ENCODE measurements at places on chromosomes 4 and X.

- DNase-seq, result no peak
These were observed 215.0 kb downstream of the IL15 start for GRCh38 chr4:141851246-141851891.

DNA sequence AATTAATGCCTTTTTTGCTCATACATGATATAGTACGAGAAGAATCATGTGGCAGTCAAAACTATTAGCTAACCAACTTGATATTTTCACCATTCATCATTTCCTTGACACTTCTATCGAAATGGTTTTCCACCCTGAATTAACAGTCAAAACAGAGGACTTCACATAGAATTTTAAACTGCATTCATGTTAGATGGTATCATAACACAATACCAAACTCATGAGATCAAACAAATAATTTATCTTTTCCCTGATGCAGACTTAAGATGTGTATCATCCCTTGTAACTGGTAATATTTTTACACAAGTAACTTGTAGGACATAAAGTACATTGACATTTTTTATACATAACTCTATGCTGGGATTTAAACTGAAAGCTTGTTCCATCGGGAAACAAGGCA lies 18.2 kb upstream of the ANTXR2 start:
- no peak for DNase-seq

GRCh38 chr4:41835321-41835995 lies 86.9 kb upstream of the PHOX2B start:
- DNase-seq, result peak; percentile 62

- no peak for DNase-seq
These were observed 2.9 kb downstream of the SORBS2 start for GRCh38 chr4:185809121-185809520.

- peak; percentile 32 for DNase-seq
These were observed 61.6 kb upstream of the NAP1L5 start for GRCh38 chr4:88759039-88759894.

DNA sequence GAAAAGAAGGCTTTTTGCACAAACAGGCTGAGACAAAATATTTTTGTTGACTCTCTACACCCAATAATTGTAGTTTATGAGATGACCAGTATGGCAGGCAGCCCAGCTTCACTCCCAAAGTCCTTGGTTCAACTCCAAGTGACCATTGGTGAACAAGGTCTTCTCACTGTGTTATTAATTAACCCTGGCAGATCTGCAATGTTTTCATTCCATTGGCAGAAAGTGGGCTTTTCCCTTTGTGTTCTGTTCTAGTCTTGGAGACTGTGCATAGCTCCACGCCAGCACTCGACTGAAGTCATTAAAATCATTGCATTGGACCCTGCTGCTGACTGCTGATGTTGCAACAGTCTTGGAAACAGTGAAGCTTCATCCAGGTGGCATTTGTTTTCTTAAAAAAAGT lies 277.3 kb upstream of the HAND2 start:
- DNase-seq, result no peak

- DNase-seq, result no peak
These were observed 777.7 kb downstream of the STIM2 start for GRCh38 chr4:27638163-27638915.
